T-helper 2 cell treated with Interferon-gamma antibody and Interleukin-4, amounts not matched to agents 5 μg/mL and 100 μg/mL, for 36 hours (primary cell): ENCODE measurements at places on chromosomes 7 and 10.

GRCh38 chr10:24723386-24723787 is 300 bp downstream of the ARHGAP21 start:
- peak; percentile 37 for DNase-seq

DNA sequence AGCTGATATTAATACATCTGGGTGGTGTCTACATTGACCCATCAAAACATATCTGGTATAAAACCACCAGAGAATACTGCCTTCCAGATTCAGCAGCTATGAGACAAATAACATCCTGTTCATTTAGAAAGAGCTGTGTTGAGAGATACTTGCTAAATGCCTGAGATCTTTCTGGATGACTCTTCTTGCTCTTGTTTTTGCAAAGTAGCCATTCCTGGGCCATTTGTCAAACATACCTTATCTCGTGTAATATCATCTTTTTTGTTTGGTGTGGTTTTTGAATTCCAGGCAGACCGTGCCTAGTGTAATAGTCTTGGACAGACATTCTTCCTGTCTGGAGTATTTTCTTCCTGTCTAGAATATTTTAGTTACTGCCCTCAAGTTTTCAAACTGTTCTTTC is 74.7 kb upstream of the PRR15 start:
- DNase-seq, result no peak

DNA sequence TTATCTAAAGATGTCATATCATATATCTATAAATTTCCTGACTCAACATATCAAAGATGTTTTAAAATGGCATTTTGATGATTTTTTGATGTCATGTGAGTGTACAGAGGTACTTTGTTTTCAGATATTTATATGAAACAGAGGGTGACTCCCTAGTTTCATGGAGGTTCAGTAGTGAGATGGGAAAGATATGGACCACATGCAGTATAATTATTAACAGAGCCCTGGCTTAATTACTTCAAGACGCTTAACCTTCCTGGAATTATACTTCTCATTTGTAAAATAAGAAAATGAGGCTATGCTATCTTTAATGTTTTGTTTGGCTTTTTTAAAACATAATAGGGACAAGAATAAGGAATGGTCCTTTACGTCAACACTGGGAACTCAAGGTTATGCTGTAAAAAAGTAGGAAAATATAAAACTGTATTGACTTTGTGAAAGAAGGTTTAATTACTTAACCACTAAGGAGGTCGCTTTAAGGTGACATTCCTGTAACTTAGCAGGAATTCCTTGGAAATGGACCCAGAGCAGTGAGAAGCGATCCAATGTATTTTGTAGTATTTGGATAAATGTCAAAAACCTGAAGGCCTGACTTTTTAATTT is 821.0 kb upstream of the IGFBP3 start:
- no peak for DNase-seq

GRCh38 chr7:7156663-7157062 is 25.7 kb upstream of the C1GALT1 start:
- DNase-seq, result no peak

DNA sequence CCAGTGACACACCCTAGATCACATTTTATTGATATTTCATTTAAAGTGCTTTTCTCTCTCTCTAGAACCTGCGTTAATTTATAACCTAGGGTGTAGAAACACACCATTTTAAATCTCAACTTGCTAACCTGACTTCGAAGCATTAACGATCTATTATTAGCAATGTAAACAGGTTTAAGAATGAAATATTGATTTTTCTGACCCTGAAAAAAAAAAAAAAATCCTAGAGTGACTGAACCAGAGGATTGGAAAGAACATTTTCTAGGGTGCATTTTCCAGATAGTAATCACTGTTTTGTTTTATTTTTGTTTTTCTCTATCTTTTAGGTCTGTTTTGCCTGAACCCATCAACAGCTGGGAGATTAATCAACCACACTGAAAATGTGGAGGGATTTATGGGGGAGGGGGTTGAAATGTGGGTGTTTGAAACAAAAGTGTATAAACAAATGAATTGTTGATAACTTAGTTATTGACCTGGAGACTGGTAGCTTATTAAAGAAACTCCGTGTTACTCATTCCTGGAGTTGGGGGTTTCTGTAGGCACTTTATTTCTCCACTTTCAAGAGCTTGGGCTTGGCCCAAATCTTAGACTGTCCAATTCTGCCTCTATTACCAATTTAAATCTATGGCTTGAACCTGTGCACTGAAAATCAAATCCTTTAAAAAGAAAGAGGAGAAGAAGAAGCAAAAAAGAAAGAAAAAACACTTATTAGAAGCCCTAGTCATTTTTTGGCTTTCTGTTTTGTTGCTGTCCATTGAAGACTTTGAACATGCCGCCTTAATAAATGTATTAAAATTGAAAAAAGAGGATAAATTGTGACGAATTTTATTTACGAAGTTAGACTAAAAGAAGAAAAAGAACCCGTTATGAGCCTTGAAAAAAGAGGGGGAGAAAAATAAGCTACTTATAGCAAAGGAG is 2.8 kb downstream of the HOXA2 start:
- no peak for DNase-seq

GRCh38 chr7:134891262-134891695 is 95.0 kb upstream of the AGBL3 start:
- DNase-seq, result no peak

DNA sequence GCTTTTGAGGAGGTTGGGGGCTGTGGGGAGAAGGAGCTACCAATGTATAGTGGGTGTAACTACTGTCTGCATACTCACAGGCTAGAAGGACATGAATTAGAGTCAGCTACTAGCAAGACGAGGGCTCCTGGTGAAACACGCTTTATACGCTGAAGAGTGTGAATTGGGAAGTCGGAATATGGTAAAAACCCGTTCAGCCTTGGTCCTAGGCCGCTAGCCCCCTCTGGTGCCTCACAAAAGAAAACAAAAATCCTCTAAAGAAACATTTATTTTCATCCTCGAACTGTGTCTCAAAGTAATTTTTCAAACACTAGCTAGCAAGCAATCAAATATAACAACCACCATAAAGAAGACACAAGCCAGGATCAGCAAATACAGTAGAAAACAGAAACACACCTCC is 338.1 kb upstream of the SEMA3C start:
- DNase-seq, result no peak

- DNase-seq, result no peak
Observed at GRCh38 chr7:93055543-93056107, 62.2 kb downstream of the SAMD9 start.

- no peak for DNase-seq
Observed at GRCh38 chr7:19026888-19027287, 90.5 kb downstream of the TWIST1 start.

DNA sequence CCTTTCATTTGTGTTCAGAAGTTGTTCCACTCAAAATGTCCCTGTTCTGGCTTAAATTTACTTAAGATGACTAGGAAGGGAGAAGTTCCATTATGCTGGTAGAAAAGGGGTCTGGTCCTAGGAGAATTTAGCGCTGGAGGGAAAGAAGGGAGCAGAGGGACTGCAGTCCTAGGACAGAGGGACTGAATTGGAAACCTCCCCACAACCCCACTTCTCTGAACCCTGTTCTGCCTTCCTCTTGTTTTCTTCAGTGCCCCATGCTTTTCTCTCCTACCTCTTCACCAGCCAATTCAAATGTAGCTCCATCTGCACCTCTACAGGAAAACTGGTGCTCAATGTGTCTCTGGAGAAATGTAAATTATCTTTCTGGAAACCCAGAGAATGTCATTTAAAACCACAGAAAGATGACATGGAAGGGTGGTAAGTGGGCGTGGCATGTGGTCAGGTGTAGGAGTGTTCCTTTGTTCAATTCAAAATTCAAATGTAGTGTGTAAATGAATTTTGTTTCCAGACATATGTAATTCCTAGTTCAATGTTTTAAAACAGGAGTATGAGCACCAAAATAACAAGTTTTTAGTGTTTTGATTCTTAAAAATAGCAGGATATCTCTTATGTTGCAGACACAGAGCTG is 24.0 kb upstream of the RHOBTB1 start:
- DNase-seq, result peak; percentile 46
